ENCODE measurements at places on chromosomes 13 and 19.

DNA sequence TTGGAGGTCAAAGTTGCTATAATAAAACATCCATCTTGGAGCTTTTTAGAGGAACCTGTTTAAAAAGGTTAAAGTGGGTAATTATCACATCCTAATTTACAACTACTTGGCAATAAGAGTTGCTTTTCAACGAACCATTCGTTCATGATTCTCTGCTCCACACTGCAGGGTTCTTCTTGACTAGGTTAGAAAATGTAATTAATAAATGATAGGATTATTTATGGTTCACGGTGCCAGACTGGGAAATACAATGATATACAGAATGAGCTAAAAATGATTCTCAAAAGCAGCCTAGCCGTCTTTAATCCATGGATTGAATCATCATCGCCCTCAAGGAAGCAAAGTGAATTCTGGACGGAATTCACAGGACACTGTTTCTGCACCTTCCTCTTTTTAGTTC lies 291.2 kb downstream of the TEX29 start:
- DNase-seq = no peak

- DNase-seq = no peak
These were observed 298.4 kb downstream of the SLITRK6 start for GRCh38 chr13:85500696-85501256.

DNA sequence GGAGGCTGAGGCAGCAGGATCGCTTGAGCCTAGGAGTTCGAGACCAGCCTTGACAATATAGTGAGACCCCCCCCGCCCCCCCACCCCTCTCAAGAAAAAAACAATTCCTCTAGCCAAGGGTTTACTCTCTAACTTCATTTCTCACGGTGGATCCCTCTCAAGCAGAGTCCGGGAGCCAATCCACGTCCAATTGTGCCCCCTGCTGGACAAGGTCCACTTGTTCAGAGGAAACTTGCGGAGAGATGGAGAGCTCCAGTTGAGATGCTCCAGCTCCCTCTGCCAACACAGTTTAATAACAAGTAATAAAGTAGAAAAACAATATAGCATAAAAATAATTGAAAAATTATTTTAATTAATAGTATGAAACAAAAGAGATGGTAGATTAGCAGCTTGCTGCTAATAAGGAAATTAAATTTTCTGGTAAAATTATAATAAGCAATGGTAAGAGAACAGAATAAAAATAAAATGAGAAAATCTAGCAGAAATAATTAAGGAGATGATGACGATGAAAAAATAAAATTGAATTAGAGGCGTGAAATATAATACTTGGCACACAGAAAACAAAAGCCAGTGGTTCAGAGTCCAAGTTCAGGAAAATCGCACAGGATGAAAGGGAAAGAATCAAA lies 14.5 kb upstream of the SIGLEC14 start:
- DNase-seq = no peak

DNA sequence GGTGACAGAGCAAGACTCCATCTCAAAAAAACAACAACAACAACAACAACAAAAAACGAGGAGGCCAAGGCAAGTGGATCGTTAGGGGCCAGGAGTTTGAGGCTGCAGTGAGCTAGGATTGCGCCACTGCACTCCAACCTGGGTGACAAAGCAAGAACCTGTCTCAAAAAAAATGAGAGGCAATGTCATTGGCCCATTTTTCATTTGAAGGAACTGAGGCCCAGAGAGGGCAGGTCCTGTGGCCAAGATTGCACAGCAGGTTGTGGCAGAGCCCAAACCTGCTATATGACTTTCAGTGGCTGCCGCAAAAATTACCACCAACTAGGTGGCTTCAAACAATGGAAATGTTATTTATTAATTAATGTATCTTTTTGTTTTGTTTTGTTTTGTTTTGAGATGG lies 5.5 kb downstream of the PIK3R2 start:
- DNase-seq = no peak

DNA sequence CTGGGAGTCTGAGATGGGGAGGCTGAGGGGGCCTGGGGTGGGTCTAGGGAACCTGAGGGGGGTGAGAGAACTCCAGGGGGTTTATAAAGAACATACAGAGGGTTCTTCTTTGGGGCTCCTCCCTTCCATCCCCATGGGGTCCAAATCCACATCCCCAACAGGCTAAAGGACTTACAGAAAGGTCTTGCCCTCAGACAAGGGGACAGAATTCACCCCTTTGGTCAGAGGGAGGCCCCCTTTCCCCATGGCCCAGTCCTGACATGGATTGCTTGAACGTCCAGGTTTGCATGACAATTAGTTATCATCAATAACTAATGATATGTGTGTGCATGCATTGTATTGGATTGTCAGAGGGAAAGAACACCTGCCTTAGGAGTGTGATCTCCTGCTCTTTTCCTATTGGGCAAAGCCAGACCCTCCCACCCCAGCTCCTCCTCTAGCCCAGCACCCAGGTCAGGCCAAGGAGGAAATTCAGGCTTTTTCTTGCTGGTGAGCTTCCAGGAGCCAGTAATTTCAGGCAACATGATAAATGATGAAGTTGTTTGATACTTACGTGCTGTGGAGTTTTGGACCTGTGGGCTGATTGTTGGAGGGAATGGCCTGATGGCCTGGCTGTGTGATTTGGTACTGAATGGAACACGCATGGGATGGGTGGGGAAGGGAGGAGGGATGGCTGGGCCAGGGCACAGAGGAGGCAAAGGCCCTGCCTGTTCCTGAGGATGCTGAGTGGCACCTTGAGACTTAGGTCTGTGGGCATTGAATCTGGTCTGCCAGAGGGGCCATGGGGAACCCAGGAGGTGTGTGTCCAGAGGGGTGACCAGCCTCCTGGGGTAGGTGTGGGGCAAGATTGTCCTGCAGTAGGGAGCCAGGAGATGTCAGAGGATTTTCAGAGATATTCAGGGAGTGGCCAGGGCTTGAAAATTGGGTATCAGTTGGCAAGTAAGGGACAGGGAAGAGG lies 1.1 kb downstream of the KLHL26 start:
- no peak for DNase-seq

GRCh38 chr13:26220575-26220974 lies 1.5 kb downstream of the RNF6 start:
- no peak for DNase-seq

- DNase-seq = no peak
These were observed 2.7 kb downstream of the TBC1D4 start for GRCh38 chr13:75479102-75479740.

- DNase-seq = peak; percentile 49
These were observed 2.6 kb upstream of the WIZ start for GRCh38 chr19:15452111-15453047.

DNA sequence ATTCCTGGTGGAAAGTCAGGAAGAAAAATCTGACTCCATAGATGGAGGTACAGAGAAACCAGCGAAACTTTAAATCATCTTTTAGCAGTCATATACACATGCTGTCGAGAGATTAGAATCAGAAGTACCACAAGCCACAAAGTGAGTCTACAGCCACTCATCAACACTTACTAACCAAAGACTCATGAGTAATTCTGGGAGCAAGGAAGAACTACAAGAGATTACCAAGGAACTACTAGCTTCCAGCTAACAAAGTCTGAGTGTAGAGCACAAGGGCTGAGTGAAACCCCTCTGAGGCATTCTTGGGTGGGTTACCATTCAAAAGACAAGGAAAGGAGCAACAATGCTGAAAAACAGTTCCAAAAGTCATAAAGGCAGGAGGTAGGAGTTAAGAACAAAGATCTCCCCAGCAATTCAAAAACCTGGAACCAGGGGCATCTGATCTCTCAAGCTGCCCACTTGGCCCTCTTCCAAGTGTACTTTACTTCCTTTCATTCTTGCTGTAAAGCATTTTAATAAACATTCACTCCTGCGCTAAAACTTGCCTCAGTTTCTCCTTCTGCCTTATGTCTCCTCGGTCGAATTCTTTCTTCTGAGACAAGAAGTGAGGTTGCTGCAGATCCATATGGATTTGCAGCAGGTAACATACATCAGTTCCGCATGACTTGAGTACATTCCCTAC lies 13.0 kb downstream of the RBM26 start:
- DNase-seq = no peak

DNA sequence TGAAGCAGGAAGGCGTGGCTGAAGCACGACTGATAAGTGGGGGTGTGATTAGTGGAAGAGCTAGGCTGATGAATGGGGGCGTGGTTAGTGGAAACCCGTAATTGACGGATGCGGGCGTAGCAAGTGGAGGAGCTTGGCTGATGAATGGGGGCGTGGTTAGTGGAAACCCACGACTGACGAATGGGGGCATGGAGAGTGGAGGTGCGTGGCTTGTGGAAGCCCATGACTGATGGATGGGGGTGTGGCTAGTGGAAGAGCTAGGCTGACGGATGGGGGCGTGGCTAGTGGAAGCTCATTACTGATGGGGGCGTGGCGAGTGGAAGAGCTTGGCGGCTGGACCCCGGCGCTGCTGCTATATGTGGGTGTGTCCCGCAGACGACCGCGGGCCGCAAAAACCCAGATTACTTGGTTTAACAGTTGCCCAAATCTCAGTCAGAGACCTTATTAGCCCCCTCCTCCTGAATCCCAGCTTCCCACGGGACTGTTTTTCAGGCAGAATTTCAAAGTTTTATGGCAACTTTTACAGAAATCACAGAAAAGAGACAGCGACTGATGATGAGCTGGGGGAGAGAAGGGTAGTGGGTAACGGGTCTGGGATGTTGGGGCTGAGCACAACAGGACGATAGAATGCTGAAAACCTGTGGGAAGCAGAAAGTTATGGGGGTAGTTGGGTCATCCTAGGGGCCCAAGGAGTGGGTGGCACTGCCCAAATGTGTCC lies 9.0 kb upstream of the MEIS3 start:
- DNase-seq = peak; percentile 68

GRCh38 chr13:83515268-83516015 lies 366.8 kb downstream of the SLITRK1 start:
- no peak for DNase-seq

DNA sequence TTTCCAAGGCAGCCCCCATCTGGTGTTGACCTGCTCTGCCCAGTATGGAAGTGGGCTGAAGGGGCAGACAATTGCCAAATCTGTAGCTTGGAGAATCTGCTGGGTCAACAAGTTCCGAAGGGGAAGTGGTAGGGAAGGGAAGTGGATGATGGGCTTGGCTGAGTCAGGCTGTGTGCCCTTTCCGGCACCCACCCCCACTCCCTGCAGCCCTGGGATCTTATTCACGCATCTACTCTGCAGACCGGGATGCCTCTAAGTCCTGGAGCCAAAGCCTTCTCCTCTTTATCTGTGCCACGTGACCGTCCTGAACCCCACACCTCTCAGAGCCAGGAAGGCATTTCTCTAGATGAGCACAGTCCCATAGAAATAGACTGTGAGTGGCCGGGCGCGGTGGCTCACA lies 7.5 kb upstream of the C5AR2 start:
- no peak for DNase-seq

- DNase-seq = no peak
These were observed 22.6 kb downstream of the KLF5 start for GRCh38 chr13:73081256-73081915.

DNA sequence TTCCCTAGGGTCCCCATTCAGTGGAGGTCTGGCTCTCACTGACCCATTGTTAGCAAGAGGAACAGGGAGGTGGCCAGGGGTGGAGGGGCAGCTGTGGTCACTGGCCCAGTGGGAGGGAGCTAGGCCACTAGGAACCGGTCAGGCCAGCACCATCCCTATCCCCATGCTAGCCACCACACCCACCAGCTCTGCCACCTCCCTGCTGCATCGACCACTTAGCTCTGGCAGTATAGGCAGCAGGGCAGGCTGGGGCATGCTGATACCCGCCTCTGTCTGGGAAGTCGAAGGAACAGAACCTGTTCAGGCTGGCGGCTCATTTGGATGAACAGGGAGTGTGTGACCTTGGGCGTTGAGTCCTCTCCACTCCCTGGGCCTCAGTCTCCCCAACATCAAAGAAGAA lies 4.7 kb downstream of the PPP1R13L start:
- DNase-seq = no peak

DNA sequence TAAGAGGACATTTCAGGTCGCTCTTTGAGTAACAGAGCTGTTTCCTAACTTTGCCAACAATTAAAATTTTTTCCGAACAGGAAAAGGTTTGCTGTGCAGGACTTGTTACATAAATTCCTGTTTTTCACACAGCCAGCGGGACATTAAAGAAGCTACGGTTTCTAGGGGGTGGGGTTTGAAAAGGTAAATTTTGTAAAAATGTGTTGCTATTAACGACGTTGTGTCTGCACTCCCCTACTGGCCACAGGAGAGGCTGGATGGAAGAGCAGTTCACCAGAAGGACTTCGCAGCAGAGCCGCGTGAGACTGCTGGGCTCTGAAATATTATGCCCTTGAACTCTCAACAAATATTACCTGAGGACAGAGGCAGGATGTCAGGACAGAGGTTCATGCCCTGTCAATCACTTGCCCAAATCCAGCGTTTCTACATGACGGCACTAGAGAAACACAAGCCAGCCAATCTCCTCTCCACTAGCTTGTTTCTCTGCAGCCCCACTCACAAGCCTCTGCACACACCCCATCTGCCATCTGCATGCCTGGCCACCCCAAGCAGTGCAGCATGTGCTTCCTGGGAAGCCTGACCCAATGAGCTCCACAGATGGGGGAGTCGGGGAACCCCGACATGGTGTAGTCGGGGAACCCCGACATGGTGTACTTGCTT lies 102.0 kb downstream of the FOXO1 start:
- DNase-seq = no peak

DNA sequence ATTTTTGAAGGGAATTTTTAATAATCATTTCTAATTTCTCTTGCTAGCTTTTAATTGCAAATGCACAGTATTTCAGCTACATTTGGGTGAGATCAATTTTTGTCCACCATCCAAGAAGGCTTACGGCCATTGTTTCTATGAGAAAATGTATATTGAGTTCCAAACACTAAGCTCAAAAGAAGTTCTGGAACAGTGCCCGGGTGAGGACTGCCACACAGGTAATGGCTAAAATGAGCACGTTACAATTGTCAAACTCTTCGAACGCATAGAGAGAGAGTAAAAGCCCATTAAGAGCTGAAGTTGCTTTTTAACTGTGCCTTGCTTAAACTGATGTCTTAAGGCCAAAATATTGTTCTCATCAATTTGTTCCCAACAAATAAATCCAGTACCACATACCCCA lies 755.0 kb downstream of the DIAPH3 start:
- no peak for DNase-seq
